Skeletal muscle cell (primary cell): ENCODE measurements at places on chromosomes 7 and 10.

GRCh38 chr10:113991091-113991860 lies 52.4 kb upstream of the ADRB1 start:
- DNase-seq, result no peak

DNA sequence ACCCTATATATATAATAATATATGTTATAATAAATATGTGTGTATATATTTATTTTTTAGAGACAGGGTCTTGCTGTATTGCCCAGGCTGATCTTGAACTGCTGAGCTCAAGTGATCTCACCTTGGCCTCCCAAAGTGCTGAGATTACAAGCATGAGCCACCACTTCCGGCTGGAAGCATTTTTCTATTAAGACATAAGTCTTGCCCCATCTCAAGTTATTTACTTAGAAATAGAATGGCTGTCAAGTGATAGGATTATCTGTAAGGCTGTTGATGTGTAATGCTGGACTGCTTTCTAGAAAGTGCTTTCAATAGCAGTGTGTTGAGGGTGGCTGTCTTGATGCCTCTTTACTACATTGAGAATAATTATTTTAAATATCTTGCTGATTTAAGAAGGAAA lies 65.2 kb downstream of the ZMYND11 start:
- no peak for DNase-seq

GRCh38 chr10:124092860-124093773 lies at the start of gene CHST15:
Gene CHST15, minus strand, starts transcription at chr10:124093598. Its CDS starts 47,386 bp downstream, at chr10:124046212.
- no peak for DNase-seq

DNA sequence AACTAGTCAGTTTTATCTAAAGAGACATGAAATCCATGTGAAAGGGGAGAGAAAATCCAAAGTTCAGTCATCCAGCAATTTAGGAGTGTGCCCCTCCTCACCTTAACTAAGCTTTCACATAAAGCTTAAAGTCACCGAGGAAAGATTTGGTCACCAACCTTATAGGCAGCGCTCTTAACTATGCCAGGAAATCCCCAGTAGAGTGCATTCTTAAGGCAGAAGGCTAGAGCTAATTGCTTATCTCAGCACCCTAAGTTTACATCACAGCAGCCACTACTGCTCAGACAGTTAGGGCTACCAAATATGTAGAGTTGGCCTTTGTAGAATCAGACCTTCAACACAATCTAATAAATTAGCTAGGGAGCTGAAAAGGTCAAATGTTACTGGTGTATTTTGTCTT lies 47.9 kb downstream of the MTPN start:
- no peak for DNase-seq

GRCh38 chr10:28681291-28681763 lies 4.0 kb downstream of the BAMBI start:
- DNase-seq, result no peak

DNA sequence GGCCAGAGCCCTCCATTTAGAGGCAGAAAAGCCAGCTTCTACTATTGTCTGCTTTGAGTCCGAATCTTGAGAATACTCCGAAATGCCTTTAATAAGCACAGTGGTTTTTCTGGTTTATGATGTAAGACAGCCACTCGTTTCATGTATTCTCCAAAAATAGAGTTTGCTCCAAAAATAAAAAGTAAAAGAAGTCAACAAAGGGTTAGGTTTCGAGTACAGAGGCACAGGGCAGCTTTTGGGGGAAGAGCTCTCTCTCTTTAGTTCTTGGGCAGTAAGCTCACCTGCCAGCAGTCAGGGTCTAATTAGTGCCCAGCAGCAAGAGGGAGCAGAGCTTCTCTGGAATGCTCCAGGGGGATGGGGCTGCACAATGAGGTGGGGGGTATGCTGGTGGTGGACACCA lies 20.2 kb downstream of the CREB3L2 start:
- DNase-seq, result no peak

DNA sequence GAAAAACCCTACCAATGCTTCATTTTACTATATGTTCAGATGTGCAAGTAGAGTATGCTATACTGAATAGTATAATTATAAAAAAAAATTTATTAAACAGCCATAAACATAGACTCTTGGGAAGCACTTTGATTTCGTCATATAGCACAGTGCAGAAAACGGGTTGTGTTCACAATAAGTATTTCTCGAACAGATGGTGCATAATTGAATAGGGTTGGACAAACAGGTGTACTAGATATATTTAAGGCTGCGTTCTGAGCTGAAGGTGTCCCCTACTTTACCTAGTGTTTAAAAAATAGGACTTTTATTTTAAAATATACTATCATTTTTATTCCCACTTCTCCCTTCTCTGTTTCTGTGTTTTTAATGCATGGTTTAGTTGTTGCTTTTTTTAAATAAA lies 841.5 kb downstream of the ANKRD7 start:
- no peak for DNase-seq

DNA sequence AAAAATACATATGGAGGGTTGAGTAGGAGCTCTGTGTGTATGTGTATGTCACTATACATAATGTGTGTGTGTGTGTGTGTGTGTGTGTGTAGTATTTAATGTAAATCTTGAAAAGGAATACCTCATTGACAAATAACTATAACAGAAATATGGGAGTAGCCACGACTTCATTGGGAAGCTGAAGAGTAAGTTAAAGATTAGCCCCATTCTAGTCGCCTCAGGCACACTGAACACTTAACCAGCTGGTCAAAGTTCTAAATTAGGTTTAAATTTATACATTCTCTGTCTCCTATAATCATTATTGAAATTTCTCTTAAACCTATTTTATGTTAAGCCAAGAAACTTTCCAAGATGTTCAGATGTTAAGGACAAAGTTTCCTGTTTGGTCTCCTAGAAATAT lies 45.3 kb downstream of the FAM13C start:
- DNase-seq, result no peak

DNA sequence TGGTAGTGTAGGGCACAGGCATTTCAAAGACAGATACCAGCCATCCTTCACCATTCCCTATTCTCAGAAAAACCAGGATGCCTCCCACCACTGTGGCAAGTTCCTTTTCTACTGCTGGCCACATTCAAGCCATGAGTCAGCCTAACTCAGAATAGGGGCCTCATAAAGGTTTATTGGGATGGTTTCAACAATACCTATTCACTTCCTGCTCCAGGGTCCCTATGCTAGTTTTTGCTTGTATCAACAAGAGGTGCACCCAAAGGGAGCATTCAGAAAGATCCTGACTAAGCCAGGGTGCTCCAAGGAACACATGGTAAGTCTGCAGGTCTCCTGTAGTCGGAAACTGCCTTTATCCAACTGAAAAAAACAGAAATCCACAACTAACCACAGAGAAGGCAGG lies 76.9 kb upstream of the EGR2 start:
- no peak for DNase-seq

DNA sequence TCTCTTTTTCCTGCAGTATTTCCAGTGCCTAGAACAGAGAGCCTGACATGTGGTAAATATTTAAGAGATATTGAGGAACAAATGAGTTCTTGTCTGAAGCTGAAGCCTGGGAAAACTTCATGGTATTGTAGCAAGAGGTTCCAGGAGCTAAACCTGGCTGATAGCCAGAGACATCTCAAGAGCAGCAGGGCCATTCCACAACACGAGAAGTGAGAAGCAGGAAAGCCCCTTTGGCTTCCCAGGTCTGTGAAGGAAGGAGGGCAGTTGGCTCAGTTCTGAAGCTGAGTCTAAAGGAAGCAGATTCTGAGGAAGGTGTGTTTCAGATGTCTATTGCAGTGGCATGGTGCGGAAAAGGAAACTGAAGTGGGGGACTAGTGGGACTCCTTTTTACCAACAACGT lies 63.8 kb upstream of the FAM204A start:
- peak; percentile 6 for DNase-seq

- peak; percentile 4 for DNase-seq
These were observed 690.3 kb upstream of the FOXK1 start for GRCh38 chr7:3991731-3992231.

DNA sequence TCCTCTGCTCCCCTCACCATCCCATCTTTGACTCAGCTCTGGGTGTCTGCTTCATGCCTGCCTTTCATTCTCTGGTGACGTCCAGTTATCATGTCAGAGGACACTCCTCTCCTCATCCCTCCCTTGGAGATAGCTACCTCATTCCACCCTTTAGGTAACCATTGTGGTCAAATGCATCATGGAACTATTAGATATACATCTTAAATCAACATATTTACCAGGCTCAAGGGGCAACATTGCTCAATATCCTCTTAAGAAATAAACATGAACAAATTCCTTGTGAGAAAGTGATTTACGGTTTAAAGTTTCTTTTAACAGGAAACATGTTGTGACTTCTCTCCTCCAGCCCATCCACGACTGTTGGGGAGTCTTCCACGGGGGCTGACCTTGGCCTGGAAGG lies 511.6 kb upstream of the IGFBP3 start:
- DNase-seq, result peak; percentile 76

GRCh38 chr7:73879977-73880681 lies 19.2 kb downstream of the TMEM270 start:
- DNase-seq, result no peak

DNA sequence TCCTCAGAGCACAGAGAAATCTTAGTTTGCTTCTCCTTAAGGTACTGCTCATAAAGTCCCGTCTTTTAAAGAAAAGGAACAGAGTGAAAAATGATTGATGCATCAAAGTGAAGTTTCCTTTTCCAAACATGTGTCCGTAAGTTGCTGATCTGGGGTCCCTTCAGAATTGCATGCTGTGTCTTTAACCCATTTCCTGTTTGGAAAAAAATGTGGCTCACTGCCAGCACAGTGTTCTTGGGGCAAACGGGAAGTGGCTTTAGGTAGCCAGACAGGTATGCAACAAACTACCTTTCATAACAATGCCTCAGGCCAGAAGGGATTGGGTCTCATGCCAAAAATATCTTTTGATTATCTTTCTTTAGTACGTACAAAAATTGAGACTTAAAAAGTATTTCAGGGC lies 50.9 kb downstream of the TFAM start:
- no peak for DNase-seq
